B cell (primary cell): ENCODE measurements at places on chromosomes 1 and 21. TPM values are rescaled to one million over a fixed set of nuclear protein-coding genes. Genes with fewer than 3 reads are reported as not detected.

LCE6A gene
- total RNA-seq: not detected in 2 replicates

PLA2G2D gene
- 1.7 and 2.3 TPM in 2 replicates for total RNA-seq

SHE gene
- total RNA-seq: 0.07 TPM in 1 of 2 replicates, not detected in the other

PTPRU gene
- 0.15 and 0.25 TPM in 2 replicates for total RNA-seq

GART gene
- total RNA-seq: 58.3 and 65.3 TPM in 2 replicates

TFF2 gene
- not detected in 2 replicates for total RNA-seq

OR6N1 gene
- not detected in 2 replicates for total RNA-seq

POLR3C gene
- 48.0 and 49.3 TPM in 2 replicates for total RNA-seq

MINDY1 gene
- total RNA-seq: 16.1 and 16.5 TPM in 2 replicates

DDX20 gene
- total RNA-seq: 22.3 and 24.6 TPM in 2 replicates

PBXIP1 gene
- total RNA-seq: 212 and 219 TPM in 2 replicates

NECAP2 gene
- 77.3 and 78.5 TPM in 2 replicates for total RNA-seq
